Transverse colon (tissue), 4 donors: ENCODE measurements at places on chromosomes 5 and 9. TPM values are rescaled to one million over a fixed set of nuclear protein-coding genes. Genes with fewer than 3 reads are reported as not detected.

The PDE8B gene
- 1.7 TPM for total RNA-seq

The USP20 gene
- total RNA-seq = 18.3 TPM

The ARHGEF37 gene
- 27.5 TPM for total RNA-seq

The LRRC19 gene
- 79.1 TPM for total RNA-seq

- no peak for DNase-seq
Observed at GRCh38 chr5:5221724-5222123, 81.6 kb downstream of the ADAMTS16 start.

DNA sequence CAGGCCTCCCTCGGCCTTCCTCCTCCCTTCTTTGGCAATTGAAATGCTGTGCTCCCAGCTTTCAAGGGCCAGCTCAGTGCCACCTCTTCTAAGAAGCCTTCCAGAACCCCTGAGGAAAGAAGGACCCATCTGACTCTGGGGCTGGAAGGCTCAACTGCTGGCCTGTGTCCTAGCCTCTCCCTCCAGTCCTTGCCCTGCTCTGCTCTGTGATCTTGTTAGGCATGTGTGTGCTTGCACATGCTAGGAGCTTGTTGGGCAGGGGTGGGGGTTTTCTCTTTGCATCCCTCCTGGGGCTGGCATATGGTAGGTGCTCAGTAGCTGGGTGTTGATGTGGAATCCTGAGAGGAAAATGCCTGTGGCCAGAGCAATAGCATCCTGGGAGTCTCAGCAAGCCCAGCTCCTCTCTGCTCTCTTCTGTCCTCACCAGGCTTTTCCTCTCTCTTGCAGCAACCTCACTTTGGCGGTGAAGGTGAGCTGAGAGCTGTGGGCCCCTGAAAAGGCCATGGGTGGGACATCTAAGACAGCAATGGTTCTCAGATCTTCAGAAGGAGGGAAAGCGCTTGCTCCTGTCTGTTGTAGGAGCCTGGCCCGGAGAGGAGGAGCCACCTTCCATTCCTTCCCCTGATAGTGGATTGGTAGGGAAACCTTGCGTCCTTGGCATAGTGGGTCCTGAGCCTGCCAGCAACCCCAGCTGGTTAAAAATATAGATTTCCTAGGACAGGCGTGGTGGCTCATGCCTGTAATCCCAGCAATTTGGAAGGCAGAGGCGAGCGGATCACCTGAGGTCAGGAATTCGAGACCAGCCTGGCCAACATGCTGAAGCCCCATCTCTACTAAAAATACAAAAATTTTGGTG lies 9.9 kb downstream of the DOLK start:
- DNase-seq = no peak

GRCh38 chr9:2620919-2621721 lies 467 bp upstream of the VLDLR start:
- DNase-seq = peak; percentile 76

GRCh38 chr5:159106569-159107282 lies 7.0 kb upstream of the EBF1 start:
- peak; percentile 74 for DNase-seq

GRCh38 chr5:56947052-56947451 lies 4.9 kb downstream of the MIER3 start:
- DNase-seq = no peak
